Effector CD4-positive, alpha-beta T cell (primary cell): ENCODE measurements at places on chromosomes 4 and X.
A peak's percentile ranks its signal among the peaks of the same experiment; 100 is the strongest.

DNA sequence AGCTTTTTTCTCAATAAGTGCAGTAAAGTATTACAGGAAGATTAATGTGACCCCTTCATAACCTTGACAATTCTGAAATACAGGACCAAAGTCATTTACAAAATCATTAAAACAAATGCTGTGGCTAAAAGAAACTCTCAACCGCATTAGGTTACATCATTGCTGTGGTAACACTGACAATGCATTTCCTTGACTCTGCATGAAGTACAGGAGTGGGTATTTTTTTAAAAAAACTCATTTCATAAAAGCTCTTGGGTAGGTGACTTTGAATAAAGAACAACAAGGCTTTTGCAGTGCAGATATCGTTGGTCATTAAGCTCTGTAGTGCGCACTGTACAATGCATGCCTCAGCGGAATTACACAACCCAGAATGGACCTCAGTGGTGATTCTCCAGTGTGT lies 23.4 kb upstream of the XK start:
- no peak for DNase-seq

DNA sequence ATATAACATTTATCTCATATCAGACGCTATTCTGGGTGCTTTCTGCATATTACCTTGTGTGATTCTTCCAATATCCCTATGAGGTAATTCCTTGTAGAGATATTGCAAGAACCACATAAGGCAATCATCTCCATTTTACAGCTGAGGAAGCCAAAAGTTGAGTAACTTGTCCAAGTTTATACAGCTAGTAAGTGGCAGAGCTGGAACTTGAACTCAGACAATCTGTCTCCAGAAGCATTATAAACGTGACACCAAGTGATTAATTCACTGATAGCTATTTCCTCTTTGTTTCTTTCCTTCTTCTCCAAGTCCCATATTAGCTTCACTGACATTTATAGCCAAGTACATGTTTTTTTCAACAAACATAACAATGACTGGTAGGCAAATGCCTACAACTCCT lies 7.3 kb downstream of the EMCN start:
- no peak for DNase-seq

- no peak for DNase-seq
These were observed 181.9 kb upstream of the NDP start for GRCh38 chrX:44155126-44155525.

DNA sequence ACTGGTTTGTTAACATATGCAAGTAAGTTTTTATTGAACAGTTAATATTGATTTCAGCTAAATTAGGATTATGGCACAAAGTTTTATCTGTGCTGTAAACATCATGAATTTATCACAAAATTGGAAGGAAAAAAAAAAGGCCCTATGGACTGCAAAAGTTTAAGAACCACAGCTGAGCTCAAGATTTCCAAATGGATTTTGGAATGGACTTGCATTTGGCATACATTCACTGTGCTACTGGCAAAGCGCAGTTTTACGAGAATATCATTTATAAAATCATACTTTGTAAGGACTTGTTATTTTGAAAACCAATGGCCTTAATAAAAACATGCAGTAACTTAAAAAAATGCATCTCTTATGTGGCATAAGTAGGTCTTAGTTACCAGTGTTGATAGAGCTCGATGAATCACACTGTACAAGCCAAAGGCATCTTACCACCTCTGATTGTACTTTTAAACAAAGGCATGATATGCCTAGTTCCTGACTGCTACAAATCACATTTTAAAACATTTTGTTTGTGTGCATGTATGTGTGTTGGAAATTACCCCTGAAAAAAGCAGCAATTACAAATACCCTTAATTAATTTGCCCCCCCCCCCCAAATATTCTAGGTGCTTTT lies 58.6 kb downstream of the TAB3 start:
- DNase-seq = no peak

DNA sequence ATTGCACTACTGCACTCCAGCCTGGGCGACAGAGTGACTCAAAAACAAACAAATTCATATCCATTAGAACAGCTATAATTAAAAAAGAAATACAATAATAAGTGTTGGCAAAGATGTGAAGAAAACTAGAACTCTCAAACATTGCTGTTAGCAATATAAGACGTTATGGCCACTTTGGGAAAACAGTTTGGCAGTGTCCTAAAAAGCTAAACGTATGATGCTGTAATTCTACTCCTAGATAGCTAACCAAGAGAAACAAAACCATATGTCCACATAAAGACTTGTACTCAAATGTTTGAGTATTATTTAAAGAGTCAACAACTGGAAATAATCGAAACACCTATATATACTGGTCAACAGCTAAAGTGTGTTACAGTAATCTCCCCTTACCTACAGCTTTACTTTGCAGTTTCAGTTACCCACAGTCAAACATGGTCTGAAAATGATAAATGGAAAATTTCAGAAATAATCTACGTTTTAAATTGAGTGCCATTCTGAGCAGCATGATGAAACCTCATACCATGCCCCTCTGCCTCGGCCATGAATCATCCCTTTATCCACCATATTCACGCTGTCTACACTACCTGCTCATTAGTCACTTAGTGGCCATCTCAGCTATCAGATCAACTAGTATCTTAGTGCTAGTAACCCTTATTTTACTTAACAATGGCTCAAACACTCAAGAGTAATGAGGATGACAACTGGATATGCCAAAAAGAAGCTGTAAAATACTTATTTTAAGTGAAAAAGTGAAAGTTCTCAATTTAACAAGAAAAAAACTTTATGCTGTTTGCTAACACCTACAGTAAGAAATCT lies 4.9 kb downstream of the ELF2 start:
- DNase-seq = no peak

DNA sequence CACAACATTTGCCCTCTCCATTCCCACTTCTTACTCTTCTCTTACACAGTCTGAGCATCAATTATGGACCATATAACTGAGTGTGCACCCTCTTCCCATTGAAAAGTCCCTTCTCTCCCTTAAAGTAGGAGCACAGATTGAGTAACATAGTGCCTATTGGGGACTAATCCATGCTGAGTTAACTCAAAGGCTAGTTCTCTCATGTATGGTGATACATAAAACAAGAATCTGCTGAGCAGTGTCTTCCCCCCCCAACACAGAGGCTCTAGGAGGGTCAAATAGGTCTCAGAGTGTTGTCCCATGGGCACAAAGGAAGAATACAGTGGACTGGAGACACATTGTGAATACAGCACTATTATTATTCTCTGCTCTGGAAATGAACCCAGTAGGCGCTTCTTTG lies 274.6 kb upstream of the BOD1L1 start:
- no peak for DNase-seq

DNA sequence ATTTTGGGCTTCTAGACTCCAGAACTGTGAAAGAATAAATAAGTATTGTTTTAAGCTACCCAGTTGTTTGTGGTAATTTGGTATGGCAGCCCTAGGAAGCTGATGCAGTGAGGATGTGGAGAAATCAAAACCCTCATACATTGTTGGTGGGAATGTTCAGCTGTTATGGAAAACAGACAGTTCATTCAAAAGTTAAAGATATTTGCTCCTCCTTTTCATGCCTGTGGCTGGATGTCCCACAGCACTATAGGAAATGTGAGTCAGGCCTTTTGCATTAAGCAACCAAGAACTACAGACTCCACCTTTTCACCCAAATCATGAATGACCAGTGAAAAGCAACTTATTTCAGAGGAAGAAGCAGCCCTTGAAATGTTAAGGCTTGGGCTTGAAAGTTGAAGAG lies 6.7 kb downstream of the BBS12 start:
- no peak for DNase-seq

DNA sequence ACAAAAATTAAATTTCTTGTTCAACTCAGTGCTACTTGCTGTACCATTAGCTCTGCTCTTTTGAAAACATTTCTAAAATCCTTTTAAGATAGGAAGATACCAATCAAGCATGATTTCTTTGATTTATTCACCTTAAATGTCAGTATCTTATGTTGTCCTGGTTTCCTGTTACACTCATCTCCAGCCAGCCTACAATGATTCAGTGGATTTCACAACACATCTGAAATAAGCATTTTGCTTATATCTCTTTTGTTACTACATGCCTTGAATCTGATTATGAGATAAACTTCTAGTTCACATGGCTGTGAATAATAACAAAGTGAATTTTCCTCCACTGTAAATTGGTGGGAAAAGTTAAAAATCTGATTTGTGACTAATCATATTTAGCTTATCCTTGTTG lies 112.5 kb upstream of the BMP3 start:
- DNase-seq = no peak

GRCh38 chrX:21476909-21477308 lies 102.7 kb downstream of the CNKSR2 start:
- DNase-seq = no peak

DNA sequence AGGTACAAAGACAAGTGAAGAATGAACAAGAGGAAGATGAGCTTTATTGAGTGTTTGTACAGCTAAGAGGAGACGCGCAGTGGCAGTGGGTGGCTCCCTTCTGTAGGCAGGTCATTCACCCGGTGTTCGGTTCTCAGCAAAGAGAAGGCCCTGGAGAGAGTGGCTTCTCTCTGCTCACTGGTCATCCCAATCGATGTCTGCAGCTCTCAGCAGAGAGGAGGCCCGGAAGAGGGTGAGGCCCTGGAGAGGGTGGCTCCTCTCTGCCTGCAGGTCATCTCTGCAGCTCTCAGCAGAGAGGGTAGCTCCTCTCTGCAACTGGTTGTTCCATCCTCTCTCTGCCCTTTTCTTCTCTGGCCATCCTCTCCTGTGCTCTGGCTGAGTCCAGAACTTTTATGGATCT lies 126.5 kb downstream of the UGT8 start:
- no peak for DNase-seq

DNA sequence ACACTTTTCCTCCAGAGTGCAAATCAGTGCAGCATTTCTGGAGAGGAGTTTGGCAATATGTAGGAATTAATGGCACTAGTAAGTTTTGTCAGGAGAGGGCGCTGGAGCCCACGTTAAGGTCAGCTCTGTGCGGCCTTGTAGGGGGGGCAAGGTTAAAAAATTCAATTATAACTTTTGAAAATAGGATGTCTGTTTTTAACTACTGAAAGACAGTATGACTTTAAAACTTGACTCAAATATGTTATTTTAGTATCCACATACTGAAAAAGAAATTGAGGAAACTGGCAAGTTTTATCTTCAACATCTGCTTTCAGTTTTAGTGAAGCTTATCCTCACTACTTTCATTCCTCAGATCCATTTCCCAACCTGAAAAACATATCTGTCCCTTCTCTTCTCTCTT lies 30.9 kb upstream of the HSD17B13 start:
- DNase-seq = peak; percentile 14

DNA sequence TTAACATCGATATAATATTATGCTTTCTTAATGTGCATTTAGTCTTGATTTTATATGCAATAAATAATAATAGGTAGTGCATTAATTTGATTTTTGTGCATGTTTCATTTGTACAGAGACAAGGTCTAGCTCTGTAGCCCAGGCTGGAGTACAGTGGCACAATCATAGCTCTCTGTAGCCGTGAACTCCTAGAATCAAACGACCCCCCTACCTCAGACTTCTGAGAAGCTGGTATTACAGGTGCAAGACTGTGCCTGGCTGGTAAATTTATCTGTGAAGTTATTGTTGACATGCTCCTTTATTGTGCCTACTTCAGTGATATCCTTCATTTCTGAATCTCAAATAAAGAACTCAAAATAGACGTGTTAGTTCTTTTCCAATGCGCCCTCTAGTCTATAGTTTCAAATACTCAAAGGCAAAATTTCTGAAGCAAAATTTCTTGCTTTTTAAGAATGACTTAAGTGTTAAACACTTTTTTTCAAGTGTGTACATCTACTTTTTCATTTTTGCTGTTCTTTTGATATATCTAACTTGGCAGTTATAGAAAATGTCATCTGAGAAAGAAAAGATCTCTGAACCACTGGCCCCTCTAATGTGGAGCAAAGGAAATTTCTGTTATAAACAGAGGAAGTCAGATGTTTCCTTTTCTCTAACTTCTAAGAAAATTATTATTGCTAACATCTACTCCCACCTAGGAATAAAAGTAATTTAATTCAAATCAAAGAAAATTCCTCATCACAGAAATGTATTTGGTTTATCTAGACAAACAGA lies 28.3 kb upstream of the GUCY1A1 start:
- DNase-seq = no peak

DNA sequence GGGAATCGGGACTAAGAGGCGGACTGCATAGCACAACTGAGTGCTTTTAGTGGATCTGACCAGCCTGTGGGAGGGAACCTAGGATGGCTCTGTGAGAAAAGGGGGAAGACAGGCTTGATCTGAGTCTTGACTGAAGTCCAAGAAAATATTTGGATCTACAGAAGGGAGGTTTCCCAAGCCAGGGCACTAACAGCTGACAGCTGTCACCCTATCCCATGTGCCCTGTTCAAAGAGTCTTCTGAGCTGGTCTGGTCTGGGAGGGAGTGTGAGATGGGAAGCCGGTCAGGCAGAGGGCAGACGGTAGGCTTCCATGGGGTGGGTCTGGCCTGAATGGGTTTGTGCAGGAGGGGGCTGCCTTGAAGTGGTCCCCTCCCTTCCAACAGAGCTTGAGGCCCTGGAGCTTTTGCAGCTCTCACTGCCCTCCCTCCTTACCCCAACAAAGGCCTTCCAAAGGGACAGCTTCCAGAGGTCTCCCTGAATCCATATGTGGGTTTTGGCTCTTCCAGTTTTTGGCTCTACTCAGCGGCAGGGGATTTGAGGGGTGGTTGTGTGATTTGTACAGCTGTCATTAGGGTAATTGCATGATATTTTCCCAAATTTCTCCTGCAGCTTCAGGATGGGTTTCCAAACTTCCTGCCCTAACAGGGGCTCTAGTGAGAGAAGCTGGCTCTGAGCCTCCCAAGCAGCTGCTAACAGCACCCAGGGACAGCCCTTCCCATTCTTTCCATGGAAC lies 643.7 kb downstream of the BCOR start:
- no peak for DNase-seq

DNA sequence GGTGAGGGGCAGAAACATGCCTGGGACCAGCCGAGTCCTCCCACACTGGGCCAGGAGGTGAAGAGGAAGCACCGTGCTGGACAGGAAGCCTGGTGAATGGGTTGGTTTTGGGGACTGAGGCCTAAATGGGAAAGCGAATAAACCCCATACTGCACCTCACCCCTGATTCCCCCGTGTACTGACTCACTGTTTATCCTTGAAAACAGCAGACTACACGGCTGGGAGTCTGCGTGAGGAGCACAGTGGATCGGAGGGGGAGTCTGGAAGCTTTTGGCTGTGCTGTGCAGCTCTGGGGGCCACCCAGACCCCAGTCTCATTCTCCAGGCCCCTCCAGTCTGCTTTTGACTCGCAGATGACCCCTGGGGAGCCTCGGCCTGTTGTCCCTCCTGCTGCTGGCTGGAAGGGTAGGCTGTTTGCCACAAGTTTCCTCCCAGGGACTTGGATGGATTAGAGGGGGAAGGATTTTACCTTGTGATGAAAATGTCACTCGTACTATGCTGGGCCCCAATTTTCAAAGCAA lies 90.0 kb downstream of the PSAPL1 start:
- DNase-seq = no peak

DNA sequence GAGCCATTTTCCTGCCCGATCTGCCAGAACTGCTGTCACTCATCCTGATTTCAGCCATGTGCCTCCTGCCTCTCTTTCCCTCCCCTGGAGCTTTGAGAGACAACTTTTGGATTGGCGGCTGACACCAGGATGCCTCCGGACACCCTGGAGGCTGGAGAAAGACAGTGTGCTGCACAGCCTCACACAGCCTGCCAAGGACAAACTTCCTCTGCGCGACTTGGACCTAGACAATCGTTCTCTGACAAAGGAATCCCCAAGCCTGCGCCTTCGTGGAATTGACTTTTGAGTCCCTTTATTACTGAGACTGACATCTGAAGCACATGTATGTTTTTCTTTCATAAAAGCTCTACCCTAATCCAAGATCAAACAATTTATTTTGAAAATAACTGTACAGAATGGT lies 10.8 kb upstream of the LDB2 start:
- no peak for DNase-seq
